Mesothelial cell of epicardium (in vitro differentiated cells): ENCODE measurements at places on chromosomes 3 and 15. TPM values are rescaled to one million over a fixed set of nuclear protein-coding genes. Genes with fewer than 3 reads are reported as not detected.

- DNase-seq, result no peak
Observed at GRCh38 chr3:115982629-115983028, 359.3 kb downstream of the GAP43 start.

DNA sequence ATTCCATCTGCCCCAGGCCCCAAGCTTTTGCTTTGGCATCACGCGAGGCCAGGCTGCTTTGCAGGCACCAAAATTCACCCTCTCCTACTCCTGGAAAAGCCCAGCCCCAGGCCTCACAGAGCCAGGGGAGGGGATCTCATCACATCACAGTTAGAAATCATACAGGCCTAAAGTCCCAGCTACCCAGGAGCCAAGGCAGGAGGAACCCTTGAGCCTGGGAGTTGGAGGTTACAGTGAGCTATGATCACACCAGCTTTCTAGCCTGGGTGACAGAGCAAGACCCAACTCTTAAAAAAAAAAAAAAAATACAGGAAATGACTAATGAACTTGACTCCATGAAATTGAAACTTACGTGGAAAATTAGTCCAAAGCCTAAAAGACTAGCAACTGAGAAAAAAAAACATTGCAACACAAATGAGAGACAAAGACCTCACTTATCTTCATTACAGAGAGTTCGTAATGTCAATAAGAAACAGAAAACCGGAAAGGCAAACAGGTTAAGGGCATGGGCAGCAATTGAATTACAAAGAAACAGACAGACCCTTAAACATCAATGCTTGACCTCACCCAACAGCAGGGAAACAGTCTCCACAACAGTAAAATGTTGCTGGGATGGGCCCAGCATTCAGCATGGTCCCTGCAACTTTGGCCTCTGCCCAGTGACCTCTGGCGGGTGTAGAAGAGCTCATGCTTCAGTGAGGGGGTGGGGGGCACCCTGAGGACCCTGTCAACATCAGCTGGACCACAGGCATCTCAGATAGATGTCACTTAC, 151.5 kb downstream of the LRRK1 start:
- DNase-seq, result no peak

DNA sequence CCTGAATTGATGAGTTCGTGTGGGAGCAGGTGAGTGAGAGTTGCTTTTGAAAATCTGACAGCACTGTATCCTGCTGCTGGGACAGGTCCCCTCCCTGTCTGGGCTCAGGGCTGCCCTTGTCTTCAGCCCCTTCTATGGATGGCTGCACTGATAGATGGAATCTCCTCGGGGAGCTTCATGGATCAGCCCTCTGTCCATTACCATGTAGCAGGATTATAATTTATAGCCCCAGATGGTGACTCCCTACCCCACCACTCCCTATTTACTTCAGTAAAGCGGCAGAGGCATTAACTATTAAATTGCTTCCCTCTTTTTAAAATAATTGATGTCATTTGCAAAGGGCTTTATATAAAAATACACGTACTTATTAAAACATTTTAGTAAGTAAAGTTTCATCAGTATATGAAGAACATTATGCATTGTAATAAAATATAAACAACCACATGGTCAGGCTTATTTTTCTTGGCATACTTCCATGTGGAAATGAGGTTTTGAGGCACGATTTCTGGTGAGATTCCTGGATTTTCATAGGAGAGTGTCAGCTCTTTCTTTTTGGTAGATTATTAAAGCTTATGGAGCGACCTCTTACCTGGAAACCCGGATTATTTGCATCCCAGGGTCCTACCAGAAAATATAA, 38.5 kb downstream of the MAP3K13 start:
- no peak for DNase-seq

GRCh38 chr3:24012589-24013269, 67.6 kb downstream of the NR1D2 start:
- no peak for DNase-seq

DNA sequence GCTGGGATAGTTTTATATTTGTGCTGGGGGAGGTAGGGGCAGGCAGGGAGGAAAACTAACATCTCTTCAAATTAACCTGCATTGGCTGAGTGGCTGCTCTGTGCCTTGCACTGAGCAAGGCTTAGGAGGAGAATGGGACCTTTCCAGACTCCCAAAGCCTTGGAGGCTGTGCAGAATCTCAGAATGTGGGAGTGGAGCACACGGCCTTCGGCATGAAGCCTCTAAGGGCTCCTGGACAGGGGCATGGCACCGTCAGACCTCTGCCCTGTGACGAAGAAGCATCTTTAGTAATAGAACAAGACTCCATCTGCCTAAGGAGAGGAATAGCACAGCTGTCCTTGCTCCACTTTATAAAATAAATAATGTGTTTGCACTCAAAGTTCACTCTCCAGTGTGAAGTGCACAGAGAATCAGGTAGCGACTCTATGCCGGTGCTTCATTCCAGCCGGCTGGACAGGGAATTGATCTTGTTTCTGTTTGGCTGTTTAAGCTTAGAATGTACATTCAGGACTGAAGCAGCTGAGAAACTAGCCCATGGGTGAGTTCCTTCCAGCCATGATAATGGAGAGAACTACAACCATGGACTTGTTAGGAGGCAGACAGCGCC, 228.5 kb upstream of the ADAMTS9 start:
- no peak for DNase-seq

DNA sequence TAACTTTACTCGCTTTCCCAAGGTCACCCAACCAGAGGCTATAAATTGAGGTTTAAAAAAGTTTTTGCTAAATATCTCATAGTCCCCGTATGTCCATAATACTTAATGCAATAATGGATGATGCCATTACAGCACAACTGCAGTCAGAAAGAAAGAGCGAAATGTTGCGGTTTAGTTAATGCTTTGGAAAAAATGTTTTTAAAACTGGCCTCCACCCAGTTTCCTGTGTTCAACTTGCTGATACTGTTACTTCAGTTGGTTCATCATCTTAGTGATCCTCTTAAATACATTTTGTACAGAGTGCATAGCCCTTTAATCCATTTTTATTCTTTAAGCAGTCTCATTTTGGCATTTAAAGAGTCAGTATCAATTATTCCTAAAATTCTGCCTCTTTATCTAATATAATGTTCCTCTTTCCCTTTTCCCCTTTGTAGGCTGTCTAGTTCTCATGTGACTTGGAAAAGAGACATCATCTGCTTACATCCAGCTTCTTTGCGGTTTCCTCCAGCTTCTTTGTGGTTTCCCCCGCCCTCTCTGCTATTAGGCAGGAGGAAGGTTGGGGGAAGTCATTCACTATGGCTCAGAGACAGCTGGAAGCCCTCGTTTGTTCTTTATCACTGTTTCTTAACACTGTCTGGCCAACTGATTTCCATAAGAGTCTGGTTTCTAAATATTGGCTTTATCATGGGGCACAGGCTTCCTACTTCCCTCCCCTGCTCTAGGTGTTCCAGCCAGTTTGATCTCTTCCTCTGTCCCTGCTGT, 154.3 kb downstream of the GOLIM4 start:
- DNase-seq, result no peak

DNA sequence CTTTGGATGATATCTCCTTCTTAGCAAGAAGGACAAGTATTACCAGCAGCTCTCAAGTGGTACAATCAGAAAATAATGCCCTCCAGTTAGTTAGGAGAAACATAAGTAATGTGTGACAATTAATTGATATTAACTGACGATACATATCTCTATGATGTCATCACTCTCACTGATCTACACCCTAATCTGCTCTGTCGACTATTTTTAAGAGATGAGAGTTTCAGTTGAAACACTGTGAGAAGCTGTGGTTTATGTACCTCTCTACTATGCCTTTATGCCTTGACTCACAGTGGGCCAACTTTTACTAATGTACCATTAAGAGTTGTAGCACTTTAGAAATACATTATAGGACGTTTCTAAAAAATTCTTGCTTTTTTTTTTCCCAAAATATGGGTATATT, 8.6 kb downstream of the CEP152 start:
- no peak for DNase-seq

DNA sequence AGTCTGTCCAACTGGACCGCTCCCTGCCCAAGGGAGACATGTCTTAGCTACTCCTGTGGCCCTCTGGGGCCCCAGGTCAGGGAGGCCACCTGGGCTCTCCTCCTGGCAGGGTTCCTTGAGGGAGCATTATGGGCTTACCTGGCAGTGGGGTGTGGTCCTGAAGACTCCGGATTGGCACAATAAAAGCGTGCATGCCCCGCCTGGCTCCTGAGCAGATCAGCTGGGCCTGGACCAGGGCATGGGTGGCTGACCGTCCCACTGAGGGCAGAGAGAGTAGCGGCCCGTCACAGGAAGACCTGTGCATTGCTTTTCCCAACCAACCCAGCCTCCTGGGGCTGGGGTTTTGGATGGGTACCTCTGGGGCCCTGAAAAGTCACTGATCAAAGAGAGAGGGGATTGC, 5.4 kb downstream of the ACOX2 start:
- no peak for DNase-seq

DNA sequence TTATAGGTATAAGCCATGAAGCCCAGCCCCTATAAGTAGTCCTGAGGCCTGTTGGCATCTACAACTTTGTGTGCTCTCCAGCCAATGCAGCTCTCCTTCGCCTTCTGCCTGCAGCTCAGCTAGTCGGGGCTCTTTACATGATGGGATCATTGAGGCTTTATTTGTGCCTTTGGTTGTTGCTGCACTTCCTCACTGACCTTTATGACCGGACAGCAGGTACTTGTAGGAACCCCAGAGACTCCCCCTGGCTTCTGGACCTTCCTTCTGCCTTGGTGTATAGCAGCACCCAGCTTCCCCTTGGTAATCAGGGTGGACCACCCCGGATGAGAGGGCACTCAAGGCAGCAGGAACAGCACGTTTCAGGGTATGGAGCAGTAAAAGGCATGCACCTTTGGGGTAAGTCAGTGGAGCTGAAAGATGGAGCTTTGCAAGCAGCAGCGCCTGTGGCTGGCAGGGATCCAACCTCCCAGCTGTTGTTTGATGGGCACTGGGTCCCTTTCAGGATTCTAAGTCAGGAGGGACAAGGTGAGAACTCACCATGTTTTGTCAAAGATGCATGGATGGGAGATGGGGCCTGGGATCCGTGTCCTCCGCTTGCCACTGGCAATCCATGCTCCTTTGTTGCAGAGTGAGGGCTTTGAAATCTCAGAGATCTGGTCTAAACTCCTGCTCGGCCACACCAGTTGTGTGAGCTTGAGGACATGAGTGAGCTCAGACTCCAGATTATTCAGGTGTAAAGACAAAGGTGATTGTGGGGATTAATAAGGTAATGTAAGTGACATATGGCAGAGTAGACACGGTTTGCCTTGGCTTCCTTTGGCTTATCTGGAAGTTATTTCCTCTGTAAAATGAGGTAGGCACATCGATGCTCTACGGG, 65.1 kb upstream of the KLF13 start:
- DNase-seq, result no peak

GRCh38 chr3:189237526-189237925, 65.8 kb downstream of the TPRG1 start:
- no peak for DNase-seq

DNA sequence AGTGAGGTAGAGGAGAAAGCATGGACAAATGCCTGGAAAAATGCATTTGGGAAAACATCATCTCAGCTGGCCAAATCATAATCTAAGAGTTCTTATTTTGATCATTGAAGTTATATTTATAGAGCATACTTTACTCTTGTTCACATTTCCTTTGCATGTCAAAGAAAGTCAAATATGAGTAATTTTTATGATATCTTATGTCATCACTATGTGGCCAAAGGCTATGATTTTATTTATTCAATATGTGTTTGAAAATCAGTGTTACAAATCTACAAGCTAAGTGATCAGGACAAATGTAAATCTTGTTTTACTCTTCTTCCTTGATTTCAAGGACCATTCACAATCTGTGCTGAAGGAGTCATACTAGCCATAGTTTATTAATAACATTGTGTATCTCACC, 237.2 kb upstream of the DPH6 start:
- DNase-seq, result no peak

- DNase-seq, result no peak
Observed at GRCh38 chr15:96851613-96852012, 521.1 kb downstream of the NR2F2 start.

GRCh38 chr15:59074607-59075006, 30.3 kb upstream of the CCNB2 start:
- DNase-seq, result no peak

GRCh38 chr15:101309436-101310160, 14.6 kb upstream of the SNRPA1 start:
- no peak for DNase-seq

- no peak for DNase-seq
Observed at GRCh38 chr3:38364721-38365400, 18.3 kb downstream of the XYLB start.

DNA sequence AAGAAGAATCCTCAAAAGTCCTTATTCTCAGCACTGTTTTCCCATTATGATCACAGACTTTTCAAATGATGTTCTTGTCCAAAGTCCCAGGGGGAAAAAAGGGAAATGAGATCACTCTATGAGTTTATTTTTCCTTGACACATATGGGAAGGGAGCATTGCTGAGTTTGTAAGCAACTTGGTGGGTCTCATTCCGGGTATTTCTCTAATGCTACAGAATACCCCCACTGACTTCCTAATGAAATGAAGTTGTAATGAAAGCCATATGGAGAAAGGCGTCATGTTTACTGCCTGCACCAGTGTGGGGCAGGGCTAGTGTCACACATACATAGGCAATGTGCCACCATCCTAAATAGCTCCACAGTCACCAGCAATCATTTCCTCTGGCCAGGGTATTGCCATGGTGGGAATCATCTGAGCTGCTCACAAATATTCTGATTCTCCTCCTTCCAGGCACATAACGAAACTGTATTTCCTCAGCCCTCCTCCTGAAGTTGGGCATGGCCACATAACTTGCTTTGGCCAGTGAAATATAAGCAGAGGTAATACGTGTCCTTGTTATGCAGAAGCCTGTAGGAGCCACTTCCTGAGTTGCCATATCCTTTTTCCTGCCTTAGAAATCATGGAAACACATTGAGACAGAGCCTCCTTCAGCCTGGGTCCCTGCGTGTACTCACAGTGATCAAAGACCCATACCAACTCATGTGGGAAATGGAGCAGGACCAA, 41.0 kb upstream of the C15orf61 start:
- no peak for DNase-seq

GRCh38 chr15:92462424-92463125, 68.9 kb downstream of the ST8SIA2 start:
- no peak for DNase-seq

DNA sequence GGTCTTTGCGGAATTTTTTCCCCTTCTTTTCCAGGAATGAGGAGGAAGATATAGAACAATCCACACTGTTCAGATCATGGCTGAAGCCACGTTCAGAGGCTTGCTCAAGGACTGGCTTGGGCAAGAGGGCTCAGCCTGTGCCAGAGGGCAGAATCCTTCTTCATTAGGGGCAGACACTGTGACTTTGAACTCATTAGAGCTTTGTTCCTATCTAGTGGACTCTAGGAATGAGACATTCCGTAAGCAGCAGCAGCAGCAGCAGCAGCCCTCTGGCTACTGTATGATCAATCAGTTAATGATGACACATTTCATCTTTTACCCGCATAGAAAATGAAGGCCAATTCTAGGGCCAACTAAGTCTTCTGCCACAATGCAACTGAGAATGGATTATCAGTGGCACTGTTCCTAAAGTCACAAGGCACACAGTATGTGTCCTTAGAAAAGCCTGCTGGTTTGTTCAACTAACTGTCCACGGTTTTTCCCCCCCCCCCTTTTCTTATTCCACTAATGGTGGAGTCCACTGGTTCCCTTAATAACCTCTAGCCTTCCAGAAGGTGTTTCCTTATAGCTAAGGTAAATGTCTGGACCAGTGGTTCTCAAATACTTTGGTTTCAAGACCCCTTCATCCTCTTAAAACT, 1.7 kb upstream of the RAB8B start:
- no peak for DNase-seq

The HIGD2B gene
- not detected in 3 replicates for total RNA-seq

The DGKG gene
- 0.04 to 0.38 TPM (median 0.16 TPM) in 3 replicates for total RNA-seq

The XIRP1 gene
- total RNA-seq, result not detected in 3 replicates

The SKOR1 gene
- 0.89 to 1.1 TPM (median 1.1 TPM) in 3 replicates for total RNA-seq

The GUCA1C gene
- total RNA-seq, result not detected in 3 replicates

The KIAA1143 gene
- total RNA-seq, result 35.8 to 41.4 TPM (median 36.4 TPM) in 3 replicates

The DLG1 gene
- 106 to 114 TPM (median 107 TPM) in 3 replicates for total RNA-seq

The CLDN18 gene
- total RNA-seq, result not detected in 3 replicates

The SCAMP5 gene
- 23.5 to 30.5 TPM (median 28.4 TPM) in 3 replicates for total RNA-seq
